Activated T-helper 1 cell treated with anti-CD3 and anti-CD28 coated beads, Interleukin-2, amount 50 U/mL, for 16 hours (primary cell): ENCODE measurements at places on chromosomes 5 and 9.

GRCh38 chr5:15124871-15125568 lies 253.4 kb upstream of the ANKH start:
- DNase-seq, result no peak

GRCh38 chr9:129898185-129898584 lies 62.9 kb downstream of the USP20 start:
- DNase-seq, result no peak

DNA sequence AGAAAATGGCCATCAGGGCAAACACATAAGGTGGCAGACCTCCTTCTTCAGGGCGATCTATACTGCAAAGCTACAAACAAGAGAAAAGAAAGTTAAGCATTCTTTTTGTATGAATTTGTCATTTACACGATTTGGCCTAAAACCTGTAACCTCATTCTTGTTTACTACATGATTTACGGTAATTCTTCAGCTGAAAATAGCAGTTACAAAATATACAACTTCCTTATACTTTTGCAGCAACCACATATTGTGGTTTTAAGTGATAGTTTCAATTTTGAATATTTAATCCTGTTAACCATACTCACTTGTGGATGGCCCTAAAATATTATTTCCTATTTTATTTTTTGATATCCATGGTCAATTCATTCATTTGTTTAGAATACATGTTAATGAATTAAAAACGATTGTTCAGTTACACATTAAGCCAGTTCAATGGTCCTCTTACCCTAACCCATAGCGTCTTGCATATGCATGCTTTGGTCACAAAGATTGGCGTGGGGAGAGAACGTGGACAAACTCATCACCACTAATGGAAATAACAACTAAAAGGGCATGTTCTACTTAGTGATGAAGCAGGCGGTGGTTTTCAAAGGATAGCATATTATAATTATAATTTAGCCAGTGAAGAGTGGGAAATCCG lies 16.6 kb downstream of the TUT7 start:
- no peak for DNase-seq

DNA sequence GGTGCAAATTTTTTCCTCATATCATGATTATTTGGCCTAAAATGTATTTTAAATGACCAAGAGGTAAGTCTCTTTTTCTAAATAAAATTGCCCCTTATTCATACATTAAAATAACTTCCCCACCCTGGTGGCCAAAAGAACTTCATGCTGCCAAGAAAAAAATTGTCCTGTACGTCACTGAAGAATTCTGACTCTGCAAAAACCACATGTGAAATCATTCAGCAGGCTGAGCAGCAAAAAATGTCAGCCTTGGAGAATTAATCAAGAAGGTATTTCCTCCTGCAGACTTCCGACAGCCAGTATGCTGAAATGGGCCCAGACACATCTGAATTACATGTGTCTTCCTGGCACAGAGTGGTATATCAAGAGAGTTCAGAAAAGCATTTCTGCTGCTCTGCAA lies 94.6 kb upstream of the HMHB1 start:
- no peak for DNase-seq

DNA sequence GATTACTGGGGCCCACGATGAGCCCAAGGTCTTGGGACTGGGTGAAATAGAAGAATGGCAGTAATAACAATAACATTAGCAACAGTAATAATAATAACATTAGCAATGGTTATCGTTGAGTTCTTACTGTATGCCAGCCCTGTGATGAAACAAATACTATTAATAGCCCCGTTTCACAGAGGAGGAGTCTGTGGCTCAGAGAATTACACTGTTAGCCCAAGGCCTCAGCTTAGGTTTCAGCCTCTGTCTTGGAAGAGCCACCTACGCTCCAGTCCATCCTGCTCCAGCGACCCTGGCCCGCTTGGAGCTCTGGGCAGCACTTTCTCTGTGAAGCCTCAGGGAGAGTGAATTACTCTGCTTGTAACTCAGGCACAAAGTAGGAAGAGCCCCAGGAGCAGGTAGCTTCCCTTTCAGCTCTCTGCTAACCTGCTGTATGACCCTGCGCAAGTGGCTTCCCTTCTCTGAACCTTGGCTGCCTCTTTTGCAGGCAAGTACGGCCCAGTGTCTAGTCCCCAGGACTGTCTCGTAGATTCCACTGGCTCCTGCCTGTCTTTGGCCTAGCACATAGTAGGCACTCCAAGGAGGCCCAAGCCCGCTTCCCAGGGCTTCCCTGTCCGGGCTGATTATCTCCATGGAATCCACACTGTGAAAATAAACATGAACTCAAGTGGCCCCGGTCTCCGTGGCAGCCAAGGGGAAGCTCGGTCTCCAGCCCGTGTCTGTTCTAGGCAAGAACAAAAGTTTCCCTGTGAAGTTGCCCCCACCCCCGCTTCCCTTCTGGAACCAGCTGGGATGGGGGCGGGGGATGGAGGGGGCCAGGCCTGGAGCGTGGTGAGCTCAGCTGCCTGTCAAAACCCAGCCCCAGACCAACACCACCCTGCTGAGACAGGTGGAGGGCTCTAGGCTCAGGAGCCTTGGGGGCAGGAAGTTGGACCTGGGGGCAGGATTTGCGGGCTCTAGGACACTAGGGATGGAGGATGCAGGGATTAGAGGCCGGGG lies 26.2 kb upstream of the LMX1B start:
- DNase-seq, result no peak

- DNase-seq, result no peak
Measured at GRCh38 chr9:133971121-133971951, 20.8 kb downstream of the VAV2 start.

DNA sequence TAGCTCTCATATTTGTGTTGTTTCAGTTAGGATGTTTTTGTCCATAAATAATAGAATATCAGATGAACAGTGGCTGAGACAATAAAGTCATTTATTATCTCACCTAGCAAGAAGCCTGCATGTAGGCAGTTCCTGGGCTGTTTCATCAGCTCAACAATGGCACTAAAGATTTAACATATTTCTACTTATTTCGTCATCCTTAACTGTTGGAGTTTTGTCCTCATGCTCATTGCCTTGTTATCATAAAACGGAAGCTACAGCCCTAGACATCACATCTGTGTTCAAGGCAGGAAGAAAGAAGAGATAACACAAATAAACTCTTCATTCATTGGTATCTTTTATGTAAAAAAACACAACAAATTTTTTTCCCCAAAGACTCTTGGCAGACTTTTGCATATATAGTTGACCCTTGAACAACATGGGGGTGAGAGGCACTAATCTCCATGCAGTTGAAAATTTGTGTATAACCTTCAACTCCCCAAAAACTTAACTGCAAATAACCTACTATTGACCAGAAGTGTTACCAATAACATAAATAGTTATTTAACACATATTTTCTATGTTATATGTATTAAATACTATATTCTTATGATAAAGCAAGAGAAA lies 277.2 kb upstream of the ADRA1B start:
- no peak for DNase-seq

DNA sequence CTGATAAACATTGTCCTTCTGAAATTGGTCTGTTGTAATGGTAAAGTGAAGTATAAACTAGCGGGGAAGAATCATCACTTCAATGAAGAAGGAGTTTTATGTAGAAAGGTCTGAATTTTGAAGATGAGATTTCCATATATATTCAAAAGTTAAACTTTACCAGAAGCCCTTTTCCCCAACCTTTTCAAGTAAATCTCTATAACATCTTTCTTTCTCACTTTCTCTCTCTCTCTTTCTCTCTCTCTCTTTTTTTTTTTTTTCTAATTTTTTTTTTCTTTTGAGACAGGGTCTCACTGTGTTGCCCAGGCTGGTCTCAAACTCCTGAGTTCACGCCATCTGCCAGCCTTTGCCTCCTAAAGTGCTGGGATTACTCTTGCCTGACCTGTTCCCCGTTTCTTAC lies 78.7 kb downstream of the NSD1 start:
- no peak for DNase-seq

DNA sequence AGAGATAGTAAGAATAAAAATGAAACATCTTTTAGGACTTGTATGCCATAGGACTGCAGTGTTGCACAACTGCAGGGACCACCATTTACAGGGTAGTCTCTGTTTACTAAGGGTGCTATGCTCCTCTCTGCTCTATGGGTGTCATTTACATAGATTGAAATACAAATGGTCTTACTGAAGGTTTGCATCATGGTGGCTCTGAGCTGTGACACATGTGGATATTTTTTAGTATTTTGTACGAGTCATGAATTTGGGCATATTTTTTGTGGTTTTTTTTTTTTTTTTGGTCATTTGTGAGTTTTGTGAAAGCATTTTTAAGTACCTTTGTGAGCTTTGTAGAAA lies 47.4 kb downstream of the CSNK1G3 start:
- DNase-seq, result no peak

DNA sequence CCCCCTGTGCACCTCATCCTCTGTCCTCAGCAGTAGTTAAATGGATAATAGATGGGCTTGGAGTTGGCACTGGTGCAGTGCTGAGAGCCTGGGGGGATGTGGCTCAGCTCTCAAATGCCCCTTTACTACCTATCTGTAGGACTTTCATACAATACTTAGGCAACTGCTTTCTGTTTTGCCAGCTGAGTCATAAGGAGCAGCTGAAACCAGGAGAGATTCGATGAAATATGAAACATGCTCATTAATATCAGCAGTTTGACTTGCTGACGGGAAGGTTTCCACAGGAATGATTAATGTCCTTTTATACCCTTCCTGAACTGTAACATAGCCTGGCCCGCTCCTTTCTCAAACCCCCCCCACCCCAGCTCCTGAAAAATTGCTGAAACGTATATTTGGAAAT lies 142.6 kb downstream of the SAXO1 start:
- no peak for DNase-seq

GRCh38 chr9:130635721-130636647 lies 28.4 kb upstream of the PRDM12 start:
- no peak for DNase-seq

- no peak for DNase-seq
Measured at GRCh38 chr5:108507631-108508030, 125.7 kb upstream of the FBXL17 start.

DNA sequence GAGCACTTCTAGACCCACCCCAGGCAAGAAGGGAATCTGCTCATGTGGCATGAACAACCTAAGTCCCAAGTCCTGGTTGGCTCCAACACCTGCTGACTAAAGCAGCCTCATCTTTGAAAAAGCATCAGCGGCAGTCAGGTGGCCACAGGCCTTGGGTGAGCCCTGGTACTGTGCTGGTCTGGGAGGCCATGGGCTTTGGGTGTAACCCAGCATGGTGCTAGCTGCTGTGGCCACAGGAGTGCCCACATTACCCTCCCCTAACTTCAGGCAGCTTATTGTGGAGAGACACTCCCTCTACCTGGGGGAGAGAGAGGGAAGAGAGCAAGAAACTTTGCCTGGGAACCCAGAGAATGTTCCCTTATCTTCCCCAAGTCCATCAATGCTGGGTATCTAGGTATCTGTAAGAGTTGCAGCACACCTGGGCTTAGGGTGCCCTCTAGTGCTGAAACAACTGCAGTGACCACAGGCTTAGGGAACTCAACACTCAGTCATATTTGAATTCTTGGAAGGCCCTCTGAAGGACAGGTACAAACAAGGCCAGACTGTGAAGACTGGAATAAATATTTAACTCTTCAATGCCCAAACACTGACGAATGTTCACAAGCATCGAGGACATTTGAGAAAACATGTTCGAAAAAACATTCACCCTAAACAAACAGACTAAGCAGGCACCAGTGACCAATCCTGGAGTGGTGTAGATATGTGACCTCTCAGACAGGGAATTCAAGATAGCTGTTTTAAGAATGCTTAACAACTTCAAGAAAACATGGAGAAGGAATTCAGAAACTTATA lies 69.9 kb upstream of the OR2K2 start:
- no peak for DNase-seq

DNA sequence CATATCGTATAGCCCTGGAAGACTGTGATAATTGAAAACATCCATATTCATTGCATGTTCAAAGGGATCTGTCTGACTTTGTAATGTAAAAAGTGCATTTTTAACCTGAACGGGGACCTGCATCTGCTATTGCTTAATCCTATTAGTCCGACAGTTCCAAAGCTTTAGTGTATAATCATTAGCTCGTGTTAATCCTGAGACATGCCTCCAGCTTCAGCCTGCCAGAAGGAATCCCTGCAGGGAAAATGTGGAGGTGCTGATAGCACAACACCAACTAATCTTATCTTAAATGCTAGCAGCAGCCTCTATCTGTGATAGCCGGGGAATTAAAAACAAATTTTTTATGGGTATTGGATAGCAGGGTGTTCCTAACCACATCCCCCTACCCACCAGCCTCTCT lies 495.2 kb downstream of the TLE4 start:
- no peak for DNase-seq

DNA sequence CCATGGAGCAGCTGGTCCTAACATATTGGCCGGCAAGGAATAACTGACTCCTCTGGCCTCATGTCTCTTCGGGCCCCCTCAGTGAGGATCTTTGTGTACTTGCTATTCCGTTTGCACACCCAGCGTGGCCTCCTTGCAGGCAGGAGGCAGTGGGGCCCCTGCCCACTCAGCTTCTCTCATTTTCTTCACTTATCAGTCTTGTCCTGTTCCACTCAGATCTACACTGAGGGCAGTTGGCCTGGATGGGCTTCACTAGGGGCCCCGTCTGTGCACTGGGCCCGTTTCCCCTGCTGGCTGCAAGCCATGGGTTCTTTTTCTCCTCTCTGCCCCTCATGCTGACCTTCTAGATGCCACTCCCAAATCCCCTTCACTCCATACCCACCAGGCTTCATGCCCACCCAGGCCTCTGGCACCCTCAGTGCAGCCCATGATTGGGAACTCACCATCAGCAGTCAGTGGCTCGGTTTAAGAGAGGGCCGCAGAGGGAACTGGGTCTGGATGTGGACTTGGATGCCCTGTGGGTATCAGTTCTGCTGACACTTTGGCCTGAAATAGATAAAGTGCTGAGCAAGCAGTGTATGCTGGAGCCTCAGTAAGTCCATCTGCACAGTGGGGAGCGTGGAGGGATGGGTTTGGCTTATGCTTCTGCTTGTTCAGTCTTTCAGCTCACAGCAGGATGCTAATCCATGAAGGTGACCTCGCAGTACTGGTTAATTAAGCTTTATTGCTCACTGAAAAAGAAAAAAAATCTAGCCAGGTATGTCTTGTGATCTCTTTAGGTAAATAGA lies 57.9 kb downstream of the ERBIN start:
- no peak for DNase-seq

DNA sequence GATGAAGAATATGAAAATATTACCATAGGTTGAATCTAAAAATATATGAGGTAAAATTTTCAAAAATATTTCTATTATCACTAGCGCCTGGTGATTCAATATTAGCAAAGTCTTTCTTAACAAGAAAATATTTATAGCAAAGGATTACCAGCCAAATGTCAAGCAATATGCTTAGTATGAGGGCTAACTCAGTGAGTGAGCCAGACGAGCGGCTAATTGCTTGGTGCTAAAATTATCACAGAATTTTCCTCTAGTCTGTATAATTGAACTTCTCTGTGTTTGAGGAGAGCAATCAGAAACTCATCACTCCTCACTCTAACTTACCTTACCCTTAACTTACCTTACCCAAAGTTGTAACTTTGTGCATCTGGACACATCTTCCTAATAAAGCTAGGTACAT lies 304.9 kb upstream of the PRR16 start:
- DNase-seq, result no peak

- no peak for DNase-seq
Measured at GRCh38 chr5:39073767-39074016, 507 bp downstream of the RICTOR start.
